ENCODE measurements at places on chromosomes 7 and 10. TPM values are rescaled to one million over a fixed set of nuclear protein-coding genes. Genes with fewer than 3 reads are reported as not detected.
A peak's percentile ranks its signal among the peaks of the same experiment; 100 is the strongest.

DNA sequence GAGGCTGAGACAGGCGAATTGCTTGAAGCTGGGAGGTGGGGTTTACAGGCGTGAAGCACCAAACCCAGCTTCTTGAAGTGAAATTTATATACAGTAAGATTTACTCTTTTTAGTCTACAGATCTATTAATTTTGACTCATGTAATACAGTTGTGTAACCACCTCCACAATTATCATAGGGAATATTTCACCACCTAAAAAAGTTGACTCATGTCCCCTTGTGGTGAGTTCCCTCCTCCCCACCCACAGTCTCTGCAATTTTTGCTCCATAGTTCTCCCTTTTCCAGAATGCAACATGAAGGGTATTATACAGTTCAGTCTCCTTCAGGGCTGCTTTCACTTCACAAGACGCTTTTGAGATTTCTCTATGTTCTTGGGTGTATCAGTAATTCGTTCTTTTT lies 156.8 kb downstream of the FAM107B start:
- no peak for DNase-seq

DNA sequence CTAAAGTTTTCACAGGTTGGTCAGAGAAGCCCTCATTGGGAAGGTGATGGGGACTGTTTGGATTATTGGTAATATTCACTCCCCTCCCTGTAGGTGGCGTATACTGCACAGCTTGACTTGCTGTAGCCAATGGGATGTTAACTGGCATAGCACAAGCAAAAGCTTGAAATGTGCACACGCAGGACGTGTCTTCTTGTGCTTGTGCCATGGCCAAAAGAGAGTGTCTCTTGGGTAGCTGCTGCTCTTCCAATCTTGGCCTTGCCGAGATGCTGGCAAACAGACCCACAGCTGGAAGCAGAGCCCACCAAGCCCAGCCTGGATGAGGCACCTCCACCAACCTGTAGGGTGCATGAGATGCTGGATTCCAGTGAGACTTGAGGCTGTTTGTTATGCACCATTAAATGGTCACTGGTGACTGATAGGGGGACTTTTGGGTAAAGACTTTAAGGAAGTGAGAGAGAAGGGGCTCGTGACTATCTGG lies 266.0 kb downstream of the GRID1 start:
- DNase-seq: no peak

- DNase-seq: no peak
Observed at GRCh38 chr10:19570991-19571390, 245.2 kb upstream of the PLXDC2 start.

GRCh38 chr7:139321071-139321745 lies 19.9 kb upstream of the FMC1 start:
- DNase-seq: no peak

- no peak for DNase-seq
Observed at GRCh38 chr10:101616415-101617101, 28.4 kb downstream of the DPCD start.

DNA sequence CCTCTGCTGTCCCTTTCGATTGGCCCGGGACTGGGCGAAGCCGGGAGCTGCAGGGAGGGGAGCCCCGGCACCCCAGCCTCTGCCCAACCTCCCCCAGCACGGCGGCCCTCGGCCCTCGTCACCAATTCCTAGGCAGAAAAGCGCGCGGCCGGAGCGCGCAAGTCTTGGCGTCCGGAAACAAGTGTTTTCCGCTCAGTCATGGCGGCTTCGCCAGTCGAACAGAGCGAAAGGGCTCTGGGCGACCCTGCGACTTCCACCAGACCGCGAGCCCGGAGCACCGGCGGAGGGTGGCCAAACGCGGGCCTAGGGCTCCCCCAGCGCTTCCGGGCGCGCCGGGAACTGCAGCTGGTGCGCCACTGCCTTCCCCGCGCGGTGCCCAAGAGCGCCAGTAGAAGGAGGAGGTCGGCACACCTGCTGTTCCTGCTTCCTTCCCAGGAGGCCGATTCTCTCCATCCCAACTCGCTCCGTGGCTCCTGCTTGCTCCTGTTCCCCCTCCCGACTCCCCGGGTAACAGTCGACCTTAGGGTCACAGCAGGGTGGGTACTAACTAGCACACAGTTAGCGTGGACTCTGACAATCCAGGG lies 729.9 kb downstream of the ZWINT start:
- peak; percentile 42 for DNase-seq

DNA sequence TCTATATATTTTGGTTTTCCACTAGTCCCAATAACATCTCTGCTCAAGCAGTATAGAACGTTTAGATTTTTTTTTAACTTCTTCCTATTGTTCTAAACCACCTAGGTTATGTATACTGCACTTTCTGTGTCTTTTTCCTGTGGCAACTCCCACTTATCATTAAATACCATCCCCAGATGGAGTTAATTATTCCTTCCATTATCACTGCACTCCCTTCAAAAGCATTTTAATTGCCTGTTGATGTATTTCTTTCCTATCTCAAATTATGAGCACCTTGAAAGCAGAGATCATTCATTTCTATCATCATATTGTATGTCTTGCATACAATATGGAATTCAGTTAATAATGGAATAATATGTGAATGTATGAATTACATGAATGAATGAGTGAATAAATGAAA lies 148.0 kb downstream of the HGF start:
- DNase-seq: no peak

DNA sequence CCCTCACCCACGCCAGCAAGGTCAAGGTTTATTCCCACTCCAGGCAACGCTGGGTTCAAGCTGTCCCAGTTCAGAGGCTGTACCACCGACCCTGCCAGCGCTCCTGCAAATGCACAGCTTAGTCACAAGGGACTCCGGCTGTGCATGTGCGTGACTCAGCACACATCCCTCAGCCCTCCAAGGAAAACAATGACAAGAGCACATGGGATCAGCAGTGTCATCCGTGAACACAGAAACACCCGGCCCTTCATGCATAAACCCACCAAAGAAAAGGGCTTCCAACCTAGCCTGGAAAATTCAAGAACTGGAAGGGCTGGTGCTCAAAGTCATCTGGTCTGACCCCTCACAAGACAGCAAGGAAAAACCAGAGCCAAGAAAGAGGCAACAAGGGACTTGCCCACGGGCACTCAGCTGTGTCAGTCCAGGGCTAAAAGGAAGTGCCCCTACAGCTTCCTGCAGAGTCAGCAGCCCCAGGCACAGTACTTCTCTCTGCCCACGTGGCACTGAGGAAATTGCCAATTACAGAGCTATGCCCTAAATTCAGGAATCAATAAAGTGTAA lies 106.1 kb downstream of the KCNMA1 start:
- peak; percentile 73 for DNase-seq

DNA sequence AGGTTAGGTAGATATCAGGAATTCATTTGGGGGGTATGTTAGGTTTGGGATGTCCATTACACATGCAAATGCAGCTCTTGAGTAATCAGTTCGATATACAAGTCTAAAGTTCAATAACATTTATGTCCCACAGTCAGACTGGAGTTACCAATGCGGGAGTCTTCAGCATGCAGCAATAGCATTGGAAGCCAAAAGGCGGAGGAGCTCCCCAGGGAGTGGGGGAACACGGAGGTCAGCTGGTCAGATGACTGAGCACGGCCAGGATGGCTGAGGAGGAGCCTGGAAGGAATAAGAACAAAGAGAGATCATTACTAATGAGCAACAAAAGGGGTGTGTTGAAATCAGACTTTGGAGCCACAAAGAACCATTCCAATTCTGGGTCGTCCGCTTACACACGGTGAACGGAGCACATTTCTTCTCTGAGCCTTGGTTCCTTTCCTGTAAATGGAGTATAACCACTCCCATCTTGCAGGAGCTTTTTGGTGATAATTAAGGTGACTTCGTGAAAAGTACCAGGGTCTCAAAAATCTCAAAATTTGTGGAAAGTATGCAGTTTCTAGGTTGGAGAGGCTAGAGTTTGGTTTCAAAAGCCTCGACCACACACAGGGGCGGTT lies 478 bp upstream of the ZNF22 start:
- peak; percentile 85 for DNase-seq

DNA sequence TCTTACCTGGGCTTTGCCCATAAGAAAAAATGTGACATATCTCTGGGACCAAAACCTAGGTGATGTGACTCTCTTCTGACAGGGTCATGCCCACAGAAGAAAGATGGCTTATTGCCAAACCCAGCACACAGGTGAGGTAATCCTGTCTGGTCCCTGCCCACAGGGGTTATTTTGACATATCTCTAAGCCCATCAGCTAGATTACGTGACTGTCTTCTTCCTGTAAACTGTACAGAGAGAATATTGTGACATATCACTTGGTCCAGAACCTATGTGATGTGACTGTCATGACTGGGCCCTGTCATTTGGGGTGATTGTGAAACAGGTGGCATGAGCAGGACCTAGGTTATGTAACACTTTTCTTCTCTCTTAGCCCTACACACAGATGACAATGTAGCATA lies 48.8 kb upstream of the ZNF680 start:
- no peak for DNase-seq

Gene WNT2
- polyA plus RNA-seq: 2.3 TPM

Gene SEC61A2
- 10.9 TPM for polyA plus RNA-seq

Gene TMEM176B
- 5.7 TPM for polyA plus RNA-seq

Gene BTBD16
- polyA plus RNA-seq: not detected

Gene PLXNA4
- polyA plus RNA-seq: 3.5 TPM

Gene FGFR2
- 0.85 TPM for polyA plus RNA-seq

Gene TYW1B
- polyA plus RNA-seq: 4.9 TPM

Gene MARCHF5
- 27.2 TPM for polyA plus RNA-seq

Measured in muscle of back (tissue), 13 donors.